ENCODE measurements at places on chromosomes 13 and 19.

DNA sequence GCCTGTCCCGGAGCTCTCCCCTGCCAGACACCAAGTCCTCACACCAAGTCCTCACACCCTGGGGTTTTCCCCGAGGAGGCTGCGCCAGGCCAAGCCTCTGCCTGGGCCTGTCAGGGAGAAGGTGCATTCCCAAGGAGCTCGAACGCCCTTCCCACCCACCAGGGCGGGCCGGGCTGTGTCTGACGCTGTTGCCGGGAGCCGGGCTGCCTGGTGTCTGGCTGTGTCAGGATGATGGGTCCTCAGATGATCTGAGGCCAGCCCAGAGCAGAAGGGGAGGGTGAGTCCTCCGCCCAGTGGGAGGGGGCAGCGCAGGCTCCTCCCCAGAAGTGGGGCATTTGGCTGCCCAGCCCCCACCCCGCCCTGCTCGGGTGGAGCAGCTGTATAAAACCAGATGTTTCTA, 2.3 kb upstream of the HAS1 start:
- DNase-seq = no peak

- DNase-seq = no peak
Observed at GRCh38 chr13:24995225-24995804, 100.6 kb upstream of the PABPC3 start.

DNA sequence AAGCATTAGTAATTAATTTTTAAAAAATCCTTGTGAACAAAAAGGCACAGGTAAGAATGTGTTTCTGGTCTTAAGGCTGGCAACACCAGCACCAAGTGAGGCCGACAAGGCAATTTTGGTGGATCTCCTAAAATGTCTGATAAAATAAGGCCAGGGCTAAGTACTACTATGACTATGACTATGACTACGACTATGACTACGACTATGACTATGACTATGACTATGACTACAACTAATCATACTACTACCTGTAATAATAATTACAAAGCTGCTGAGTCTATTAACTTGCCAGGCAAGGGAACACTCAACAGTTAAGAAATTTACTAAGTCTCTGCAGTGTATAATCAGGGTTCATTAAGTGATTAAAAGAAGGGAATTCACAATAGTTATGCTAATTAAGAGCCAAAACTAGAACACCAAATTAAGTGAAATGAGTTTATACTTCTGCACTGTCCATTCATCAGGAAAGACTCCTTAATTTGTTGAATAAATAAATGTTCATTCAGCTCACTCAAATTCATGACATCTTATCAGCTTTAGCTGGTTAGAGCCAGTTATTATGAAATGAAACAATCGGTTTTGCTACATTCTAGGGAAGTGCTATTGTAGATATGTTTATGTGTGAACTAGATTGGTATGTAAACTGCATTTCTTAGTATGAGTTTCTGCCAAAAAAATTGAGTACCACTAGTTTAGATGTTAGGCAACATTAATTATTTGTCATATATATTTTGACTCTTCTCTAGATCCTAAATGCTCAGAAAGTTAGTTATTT, 1626.2 kb upstream of the PCDH20 start:
- DNase-seq = no peak

GRCh38 chr13:95391362-95391761, 90.1 kb upstream of the ABCC4 start:
- DNase-seq = no peak

DNA sequence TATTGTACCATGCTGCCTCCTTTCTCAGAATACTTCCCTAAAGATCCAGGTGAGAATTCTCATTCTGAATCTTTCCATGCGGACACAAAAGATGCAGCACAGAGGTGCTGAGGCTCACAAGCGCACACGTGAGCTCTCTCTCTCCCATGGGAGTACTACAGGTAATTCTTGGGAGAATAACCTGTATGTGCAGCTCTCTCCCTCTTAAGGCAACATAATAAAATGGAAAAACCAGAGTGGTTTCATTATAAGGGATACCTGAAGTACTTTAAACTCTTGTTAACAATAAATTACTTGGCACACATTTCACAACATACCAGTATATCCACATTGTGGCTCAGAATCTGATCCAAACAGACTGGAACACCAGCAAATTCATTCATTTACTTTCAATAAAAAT, 40.4 kb downstream of the INTS6 start:
- DNase-seq = no peak

DNA sequence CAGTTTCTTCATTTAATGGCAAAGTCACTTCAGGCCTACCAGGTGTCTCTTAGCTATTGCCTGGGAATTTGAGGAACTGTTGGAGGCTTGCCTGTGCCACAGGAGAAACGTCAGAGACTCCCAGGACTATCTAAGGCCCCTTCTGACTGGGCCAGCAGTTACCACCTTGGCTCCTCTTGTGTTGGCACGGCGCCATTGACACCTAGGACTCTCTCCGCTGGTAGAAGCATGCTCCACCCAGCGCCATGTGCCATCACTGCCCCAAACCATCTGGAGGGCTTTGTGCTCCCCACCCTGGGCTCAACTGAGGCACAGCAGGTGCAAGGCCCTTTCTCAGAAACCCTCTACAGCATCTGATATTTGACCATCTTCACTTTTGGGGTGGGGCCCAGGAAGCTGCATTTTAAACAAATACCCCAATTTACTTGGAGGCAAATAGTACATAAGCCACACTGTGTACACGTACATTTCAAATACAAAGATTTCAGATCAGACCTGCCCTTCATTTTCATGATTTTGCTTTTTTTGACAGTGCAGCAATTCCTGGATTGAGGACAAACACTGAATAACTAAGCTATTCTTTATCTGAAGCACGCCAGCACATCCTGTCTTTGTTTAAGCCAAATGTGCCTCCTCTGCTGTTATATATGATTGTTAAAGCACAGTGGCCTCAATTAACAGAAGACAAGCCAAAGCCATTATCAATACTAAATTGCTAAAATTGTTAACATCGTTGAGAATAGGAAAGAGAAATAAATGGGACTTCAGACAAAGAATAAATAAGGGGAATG, 59.9 kb upstream of the TPP2 start:
- DNase-seq = no peak

DNA sequence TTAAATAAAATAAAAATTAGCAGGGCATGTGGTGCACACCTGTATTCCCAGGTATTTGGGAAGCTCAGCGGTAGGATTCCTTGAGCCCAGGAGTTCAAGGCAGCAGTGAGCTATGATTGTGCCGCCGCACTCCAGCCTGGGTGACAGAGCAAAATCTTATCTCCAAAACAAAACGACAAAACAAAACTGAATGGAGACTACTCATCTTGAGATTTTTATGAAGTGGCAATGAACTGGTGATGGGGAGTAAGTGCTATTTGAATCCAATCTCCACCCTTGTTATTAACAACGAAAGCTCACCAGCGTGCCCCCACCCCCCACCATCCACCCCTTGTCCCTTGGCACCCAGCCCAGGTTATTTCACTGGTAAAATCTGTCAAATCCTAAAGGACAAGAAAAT, 45.2 kb upstream of the URI1 start:
- no peak for DNase-seq

GRCh38 chr19:40600570-40601133, 517 bp upstream of the LTBP4 start:
- DNase-seq = peak; percentile 41

- no peak for DNase-seq
Observed at GRCh38 chr19:7832009-7832408, 2.0 kb downstream of the EVI5L start.

GRCh38 chr13:39815345-39816111, 160.1 kb downstream of the COG6 start:
- no peak for DNase-seq

DNA sequence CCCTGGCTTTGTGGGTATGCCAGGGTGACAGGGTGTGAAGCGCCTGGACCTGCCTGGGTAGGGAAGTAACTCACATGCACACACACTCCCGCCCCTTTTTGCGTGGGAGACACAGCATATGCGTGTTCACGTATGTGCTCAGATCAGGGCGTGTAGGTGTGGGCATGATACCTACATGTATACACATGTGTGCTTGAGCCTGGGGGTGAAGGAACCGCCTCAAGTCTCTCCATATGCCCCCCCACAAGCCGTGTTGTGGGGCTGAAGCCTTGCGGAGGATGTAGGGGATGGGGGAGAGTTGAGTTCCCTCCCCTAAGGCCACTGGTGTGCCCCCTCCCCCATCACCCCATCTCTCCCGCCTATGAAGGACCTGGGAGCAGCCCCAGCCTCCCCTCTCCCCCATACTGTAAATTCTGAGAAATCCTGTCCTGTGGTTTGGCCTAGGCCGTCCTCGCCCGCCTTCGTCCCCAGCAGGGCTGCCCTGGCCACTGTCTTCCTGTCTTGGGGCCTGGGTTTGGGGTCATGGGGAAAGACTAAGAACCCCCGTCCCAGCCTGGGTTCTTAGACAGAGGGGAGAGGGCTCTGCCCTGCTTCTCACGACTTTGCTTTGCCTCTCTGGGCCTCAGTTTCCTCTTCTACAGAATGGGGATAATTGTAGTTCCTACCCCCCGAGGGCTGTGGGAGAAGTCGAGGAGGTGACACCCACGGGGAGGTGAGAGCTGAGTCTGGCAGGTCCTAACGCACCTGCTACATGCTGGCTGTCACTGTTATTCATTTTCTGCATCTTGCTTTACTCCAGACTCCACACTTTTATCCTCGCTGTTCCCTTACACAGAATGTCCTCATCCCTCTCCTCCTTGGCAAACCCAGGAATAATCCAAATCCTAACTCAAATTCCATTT, 14.3 kb downstream of the ACTL9 start:
- DNase-seq = no peak

- DNase-seq = no peak
Observed at GRCh38 chr13:36495431-36495830, 63.1 kb downstream of the CCNA1 start.

- DNase-seq = no peak
Observed at GRCh38 chr13:88246239-88246638, 575.1 kb downstream of the SLITRK5 start.

- DNase-seq = no peak
Observed at GRCh38 chr13:46361276-46361934, 25.6 kb downstream of the RUBCNL start.

DNA sequence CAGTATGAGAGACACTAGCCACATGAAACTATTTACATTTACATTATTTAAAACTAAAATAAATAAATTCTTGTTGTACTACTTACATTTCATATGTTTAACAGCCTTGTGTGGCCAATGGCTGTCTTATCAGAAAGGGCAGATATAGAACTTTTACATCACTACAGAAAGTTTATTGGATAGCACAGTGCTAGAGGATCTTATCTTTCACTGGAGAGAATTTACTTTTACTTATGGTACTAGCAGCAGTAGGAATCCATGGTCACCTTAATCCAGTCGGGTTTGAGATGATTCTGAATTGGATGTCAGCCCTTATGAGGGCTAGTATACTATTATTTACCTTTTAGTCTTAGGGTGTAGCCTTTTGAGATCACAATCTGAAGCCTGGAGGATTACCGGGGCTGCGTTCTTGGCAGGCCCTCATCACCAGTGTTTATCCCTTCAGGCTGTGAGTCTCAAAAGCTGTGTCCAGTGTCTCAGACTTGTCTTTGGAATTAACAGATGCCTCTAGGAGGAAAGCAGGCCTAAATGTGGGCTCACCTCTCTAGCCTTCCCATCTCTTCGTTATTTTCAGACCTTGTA, 21.7 kb downstream of the IFT88 start:
- DNase-seq = no peak

GRCh38 chr13:41064493-41064892, 3.2 kb downstream of the WBP4 start:
- DNase-seq = no peak

GRCh38 chr19:55451163-55451964, 8.3 kb upstream of the SHISA7 start:
- no peak for DNase-seq

GRCh38 chr19:35432911-35433310, 15.1 kb upstream of the FFAR2 start:
- no peak for DNase-seq

Data from activated T-cell treated with anti-CD3 and anti-CD28 coated beads, Interleukin-2, amount 50 U/mL, for 24 hours (primary cell).